Activated naive CD8-positive, alpha-beta T cell treated with anti-CD3 and anti-CD28 coated beads, Interleukin-2, amount 10 ng/mL, durations not matched to agents 7 days and 5 days (primary cell): ENCODE measurements at places on chromosomes 16 and 17.

DNA sequence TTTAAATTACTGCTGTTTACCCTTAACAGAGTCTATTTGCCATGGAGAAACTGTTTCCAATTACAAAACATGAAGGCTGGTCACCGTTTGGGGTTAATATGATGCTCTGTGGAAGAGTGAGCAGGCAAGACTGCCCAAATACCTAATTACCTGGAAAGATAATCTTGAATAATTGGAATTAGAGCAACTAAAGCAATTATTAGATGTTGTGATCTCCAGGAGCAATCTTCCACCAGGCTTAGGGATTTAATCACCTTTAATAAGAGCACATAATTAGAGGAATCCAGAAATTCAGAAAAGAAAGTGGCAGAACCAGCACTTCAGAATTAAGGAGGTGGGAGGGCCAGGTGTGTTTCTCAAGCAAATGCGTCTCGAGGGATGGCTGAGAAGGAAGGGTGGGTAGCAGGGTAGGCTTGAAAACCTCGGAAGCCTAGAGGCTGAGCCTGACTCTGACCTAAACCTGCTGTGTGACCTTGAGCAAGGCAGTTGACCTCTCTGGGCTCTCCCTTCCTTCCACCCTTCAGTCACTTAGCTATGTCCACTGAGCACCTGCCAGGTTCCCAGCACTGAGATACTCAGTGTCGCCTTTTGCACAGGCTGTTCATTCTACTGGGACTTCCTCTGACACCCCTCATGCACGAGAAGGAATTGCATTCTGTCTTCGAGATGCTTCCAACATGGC is 113.2 kb downstream of the GSG1L start:
- DNase-seq: no peak

- no peak for DNase-seq
These were observed at the start of gene MPO for GRCh38 chr17:58280480-58281217. Gene MPO, minus strand, starts transcription at chr17:58280935. Its CDS starts 177 bp downstream, at chr17:58280758.

GRCh38 chr17:56031636-56032035 is 121.6 kb upstream of the ANKFN1 start:
- no peak for DNase-seq

GRCh38 chr16:56969769-56970168 is 8.0 kb downstream of the CETP start:
- no peak for DNase-seq

- DNase-seq: no peak
These were observed 4.7 kb downstream of the BMERB1 start for GRCh38 chr16:15439102-15439501.

DNA sequence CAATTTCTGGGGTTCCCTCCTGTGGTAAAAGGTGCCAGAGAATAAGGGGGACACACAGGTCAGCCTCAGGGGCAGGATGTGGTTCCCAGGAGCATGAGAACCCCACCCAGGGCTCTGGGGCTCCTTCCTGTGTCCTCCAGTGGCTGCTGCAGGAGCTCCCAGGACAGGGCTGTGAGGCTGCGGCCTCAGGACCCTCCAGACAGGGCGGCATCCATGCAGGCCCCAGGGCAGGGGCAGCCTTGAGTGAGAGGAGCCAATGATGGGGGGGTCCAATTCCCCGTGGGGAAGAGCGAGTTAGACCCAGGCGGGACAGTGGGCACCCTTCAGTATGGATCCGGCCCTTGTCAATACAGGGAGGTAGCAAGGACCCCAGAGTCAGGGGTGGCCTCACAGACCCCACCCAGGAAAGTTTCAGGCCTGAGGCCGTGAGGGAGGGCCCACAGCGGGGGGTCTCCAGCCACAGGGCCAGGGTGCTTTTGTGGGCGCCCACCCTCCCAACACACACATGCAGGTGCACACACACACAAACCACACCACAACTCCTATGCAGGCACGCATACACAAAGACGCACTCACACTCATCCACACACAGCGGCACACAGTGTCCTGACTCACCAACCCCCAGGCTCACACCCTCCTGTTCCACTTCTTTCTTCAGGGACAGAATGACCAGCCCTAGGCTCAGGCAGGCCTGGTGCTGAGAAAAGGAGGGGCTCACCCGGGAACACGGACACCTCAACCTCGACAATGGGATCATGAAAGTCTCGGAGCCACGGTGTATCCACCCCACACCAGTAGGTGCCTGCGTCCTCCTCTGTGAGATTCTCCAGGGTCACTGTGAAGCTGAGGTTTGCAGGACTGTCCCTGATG is 1.8 kb downstream of the CD300C start:
- DNase-seq: no peak

- DNase-seq: no peak
These were observed 69.0 kb downstream of the MRM3 start for GRCh38 chr17:850851-851763.

DNA sequence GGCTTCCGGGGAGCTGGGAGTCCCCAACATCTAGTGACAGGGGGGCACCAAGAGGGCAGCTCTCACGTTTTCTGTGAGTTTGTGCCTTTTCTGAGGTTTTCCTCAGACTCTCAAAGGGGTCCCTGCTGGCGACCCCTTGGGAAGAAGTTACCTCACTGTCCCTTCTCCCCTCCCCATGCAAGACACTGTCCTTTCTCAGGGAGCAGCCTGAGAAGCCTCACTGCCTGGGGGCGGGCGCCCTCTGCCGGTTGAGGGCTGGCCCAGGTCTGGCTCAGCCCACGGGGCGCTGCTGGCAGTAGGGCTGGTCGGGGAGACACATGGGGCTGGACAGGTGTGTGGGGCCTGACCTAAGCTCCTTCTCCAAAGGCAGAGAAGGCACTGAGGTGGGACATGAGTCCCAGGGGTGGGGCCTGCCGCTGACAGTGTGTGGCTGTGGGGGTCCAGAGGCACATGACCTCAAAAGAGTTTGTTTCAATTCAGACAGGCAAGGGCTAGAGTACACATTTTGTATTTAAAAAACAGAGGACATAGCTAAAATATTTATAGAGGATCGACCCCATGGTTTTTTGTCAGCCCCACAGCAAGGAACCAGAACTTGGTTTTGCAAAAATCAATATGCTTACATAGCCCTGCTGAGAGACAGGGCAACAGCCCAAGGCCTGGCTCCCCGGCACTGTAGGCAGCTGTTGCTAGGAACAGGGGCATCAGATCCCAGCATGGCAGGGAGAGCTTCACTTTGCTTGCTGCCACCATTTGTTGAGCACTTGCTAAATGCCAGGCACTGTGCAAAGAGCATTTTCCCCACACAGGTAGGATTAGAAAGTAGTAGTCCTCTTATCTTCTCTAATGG is 18.5 kb upstream of the ALDH3A1 start:
- DNase-seq: peak; percentile 90

DNA sequence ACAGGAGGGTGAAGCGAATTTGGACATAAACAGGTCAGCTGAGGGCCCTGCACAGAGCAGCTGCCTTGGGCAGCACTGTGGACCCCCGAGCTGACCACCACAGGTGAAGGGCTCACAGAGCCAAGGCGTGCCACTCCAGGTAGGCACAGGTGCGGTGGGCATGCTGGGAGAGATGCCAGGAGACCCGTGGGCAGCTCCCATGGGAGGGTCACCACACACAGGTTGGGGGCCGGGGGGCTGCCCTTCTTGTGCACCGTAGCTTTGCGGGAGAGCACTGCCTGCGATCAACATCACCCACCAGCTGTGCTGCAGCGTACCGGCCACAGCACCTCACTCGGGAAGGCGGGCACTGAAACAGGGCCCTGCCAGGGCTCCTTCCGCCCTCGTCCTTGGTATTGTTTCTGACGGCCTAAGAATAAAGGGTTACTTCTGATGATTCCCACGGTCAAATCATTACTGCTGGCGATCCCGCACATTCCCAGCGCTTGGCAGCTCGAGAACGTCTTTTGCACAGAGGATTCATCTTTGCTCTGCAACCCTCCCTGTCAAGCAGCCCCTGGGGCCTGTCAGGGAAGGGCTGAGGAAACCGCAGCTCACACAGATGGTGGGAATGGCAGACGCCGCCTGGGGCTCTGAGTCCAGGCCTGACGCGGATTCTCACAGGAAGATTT is 181.7 kb downstream of the BANP start:
- DNase-seq: no peak

GRCh38 chr17:19996502-19996901 is 12.7 kb upstream of the SPECC1 start:
- no peak for DNase-seq

DNA sequence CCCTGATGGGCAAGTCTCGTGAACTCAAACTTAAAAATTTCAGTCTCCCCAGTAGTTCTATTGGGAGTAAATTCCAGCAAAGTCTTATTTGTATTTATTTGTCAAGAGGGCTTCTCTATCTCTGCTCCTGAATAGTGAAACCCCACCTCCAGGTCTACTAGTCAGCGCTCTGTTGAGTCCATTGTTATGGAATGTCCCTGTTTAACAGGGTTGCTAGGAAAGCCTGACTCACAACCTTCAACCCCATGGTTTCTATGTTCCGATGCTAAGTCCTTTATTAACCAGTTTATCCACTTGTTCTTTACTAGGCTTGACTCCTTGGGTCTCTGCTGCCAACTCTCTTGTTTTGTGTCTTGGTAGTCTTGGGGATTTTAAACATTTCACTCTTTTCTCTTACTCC is 250.7 kb upstream of the MYOCD start:
- no peak for DNase-seq

- no peak for DNase-seq
These were observed 208.8 kb downstream of the HAPSTR1 start for GRCh38 chr16:9300252-9300651.

DNA sequence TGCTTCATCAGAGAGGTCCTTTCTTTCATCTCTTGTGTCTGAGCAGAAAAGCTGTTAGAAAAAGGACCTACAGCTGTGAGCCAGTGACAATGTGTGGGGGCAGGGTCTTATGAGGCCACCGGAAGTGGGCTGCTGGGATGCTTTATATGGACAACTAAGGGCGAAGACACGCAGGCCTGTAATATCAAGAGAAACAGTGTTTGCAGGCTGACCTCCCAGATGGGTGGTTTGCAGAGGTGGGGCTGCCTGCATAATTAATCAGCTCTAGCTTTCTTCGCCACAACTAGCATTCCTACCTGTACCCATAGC is 30.4 kb upstream of the SALL1 start:
- no peak for DNase-seq

GRCh38 chr16:66662445-66663194 is 33.9 kb downstream of the CMTM4 start:
- DNase-seq: no peak

- no peak for DNase-seq
These were observed 4.0 kb upstream of the RNPS1 start for GRCh38 chr16:2271848-2272461.

DNA sequence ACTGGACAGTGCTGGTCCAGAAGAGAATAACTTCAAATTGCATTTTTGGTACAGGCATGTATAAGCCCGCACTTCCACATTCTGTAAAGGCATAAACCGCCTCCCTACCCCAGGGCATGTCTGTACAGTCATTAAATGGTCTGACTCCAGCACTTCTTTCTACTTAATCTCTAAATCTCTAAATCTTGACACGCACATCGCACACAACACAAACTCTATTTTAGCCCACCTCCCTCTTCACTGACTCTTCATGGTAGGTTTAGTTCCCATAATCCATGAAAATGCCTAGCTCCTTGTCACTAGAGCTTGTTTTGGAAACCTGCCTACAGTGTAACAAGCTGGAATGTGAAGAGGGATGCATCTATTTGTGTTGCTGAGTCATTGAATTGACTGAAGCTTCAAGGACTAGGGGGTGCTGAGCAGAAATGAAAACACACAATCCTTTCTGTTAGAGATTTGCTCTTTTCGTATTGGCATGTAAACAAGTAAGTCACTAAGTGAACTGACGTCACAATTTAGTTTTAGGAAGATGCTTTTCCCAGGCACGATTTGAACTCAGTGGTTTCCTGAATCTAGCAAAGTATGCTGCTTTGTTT is 1.6 kb upstream of the DUSP14 start:
- DNase-seq: no peak

GRCh38 chr17:3890082-3890877 is 2.6 kb downstream of the CAMKK1 start:
- no peak for DNase-seq

DNA sequence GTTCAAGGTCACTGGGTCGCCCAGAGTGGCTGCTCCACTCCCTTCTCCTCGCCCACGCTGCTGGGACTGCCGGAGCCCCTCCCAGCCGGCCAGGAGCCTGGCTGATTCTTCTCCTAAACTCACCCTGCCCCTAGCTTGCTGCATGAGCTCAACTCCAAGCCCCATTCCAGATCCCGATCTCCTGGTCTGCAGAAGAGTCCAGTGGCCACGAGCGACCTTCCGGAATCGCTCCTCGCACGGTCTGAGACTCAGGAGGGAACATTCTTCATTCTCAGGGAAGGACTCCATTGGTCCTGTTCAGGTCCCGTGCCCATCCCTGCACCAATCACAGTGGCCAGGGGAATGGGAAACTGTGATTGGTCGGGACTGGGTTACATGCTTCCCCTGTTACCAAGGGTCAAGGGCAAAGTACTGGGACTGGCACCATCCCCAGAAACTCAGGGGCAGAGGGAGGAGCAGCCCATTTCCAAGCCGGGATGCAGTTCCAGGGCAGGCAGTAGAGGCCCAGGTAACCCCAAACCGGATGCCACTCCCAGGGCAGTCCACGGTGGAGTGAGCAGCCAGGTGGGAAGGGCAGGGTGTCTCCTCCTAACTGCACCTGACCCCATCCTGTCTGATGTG is 24.5 kb upstream of the CIBAR2 start:
- no peak for DNase-seq

GRCh38 chr17:15377200-15377599 is 35.8 kb upstream of the TEKT3 start:
- DNase-seq: no peak

DNA sequence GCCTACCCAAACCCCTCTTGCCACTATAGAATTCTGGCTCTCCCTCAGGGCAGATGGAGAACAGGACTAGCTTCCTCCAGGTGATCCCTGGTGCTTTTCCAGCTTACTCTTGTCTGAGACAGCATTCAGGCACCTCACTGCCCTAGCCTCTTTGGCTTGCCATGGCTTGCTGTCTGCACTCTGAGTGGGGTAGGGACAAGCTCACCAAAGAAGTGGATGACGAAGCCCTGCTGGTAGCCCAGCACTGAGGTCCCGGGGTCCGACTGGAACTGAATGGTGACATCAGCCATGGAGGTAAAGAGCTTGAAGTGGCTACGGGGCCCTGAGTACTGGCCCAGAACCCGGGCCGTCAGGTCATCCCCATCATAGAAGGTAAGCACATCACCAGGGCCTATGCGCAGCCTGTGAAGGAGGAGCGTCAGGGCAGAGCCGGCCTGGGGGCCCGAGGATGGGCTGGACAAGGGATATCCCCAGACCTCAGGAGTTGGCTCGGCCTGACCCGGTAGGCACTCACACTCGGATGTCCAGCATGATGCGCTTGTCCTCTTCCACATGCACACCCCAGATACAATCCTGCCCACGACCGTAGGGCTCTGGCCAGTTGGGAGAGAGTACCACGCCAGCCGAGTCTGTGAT is 7.6 kb upstream of the PHF12 start:
- no peak for DNase-seq

- no peak for DNase-seq
These were observed 98.4 kb upstream of the PLCG2 start for GRCh38 chr16:81680444-81681275.

GRCh38 chr17:76840443-76840767 is 27.8 kb upstream of the MGAT5B start:
- no peak for DNase-seq

GRCh38 chr17:42774066-42774745 is 957 bp downstream of the VPS25 start:
- DNase-seq: no peak

GRCh38 chr17:17216236-17216635 is 10.1 kb upstream of the PLD6 start:
- no peak for DNase-seq
